ENCODE measurements at places on chromosomes 5 and 9.

DNA sequence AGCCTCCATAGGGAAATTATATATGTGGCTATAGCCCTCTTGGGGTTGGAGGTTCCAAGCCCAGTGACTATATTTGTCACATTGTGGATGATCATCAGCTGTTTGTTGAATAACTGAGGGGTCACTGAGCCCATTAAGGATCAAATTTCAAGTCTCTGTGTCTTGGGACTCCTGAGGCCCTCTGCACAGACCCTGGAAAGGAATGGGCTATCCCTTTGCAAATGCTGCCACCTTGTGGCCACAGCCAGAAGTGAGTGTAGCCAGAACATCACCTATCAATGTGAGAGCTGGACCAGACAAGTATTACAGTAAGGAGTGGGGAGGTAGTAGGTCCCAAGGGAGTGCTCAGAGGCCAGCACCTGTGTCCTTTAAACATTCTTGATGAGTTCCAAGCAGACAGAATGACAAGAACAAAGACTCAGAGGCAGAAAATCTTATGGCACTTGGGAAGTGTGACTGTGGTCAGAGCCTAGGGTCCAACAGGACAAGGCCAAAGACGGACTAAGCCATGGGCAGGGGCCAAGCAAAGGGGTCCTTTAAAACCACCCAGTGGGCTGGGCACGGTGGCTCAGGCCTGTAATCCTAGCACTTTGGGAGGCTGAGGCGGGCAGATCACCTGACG lies 8.2 kb downstream of the RPP25L start:
- DNase-seq = peak; percentile 71

- DNase-seq = no peak
Measured at GRCh38 chr9:78592811-78593210, 295.9 kb downstream of the PSAT1 start.

DNA sequence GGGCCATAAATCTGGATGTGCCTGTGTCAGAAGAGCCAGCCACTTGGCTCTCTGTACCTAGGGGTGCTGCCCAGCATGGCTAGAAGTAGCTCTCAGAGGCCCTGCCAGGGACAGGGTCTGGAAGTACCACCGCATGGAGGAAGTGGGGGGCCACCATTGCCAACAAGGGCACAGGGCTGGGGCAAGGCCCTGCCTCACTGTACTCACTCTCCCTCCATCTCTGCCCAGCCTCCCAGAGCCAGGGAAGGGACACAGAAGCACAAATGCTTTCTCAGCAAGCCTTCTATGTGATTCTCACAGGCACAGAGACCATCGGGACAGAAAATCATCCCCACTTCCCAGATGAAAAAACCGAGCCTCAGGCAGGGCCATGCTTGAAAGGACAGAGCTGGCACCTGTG lies 138.1 kb downstream of the C5orf15 start:
- no peak for DNase-seq

DNA sequence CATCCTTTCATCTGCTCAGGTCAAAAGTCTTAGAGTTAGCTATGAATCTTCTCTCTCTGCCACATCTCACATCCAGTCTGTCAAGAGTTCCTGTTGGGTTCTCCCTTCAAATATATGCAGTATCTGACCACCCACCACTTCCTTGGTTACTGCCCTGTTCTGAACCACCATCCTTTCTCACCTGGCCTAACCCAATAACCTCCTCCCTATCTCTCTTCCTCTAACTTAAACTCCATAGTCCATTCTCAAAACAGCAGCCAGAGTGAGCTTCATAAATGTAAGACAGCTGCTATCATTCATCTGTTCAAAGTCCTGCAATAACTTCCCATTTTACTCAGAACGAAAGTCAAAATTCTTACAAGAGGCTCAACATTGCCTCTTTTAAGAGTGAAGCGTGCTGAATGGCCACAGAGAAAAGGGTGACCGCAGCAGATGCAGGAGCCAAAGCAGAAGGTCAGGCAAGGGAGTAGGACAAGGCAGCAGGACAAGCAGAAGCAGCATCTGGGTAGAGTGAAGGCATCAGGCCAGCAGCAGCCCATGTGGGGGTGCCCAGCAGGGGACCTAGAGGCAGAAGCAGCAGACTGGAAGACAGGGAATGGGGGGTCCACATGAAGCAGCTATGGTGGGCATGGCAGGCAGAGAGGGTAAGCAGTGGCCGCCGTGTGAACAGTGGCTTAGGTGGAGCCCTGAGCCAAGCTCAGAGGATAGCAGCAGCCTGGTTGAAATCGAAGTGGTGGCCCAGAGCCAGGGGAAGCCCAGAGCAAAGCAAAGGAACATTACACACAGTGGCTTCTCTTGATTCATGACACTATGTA lies 39.3 kb upstream of the CDC42SE2 start:
- no peak for DNase-seq

GRCh38 chr5:111559680-111560079 lies 47.3 kb upstream of the STARD4 start:
- no peak for DNase-seq

DNA sequence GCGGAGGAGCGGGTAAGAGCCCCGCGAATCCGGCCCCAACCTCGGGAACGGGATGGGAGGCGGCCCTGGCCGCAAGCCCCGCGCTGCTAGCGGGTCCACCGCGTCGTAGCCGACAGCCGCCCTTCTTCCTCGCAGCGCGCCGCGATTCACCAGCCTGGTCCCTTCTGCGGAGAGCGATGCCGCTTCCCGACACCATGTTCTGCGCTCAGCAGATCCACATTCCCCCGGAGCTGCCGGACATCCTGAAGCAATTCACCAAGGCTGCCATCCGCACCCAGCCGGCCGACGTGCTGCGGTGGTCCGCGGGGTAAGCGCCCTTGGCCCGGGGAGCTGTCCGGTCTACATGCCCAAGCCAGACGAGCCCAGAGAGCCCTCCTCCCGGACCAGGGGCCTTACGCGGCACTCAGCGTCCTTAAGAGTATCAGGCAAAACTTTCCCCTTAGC lies 335 bp downstream of the ROPN1L start:
- no peak for DNase-seq

GRCh38 chr9:133114886-133115603 lies 6.0 kb downstream of the RALGDS start:
- DNase-seq = no peak

DNA sequence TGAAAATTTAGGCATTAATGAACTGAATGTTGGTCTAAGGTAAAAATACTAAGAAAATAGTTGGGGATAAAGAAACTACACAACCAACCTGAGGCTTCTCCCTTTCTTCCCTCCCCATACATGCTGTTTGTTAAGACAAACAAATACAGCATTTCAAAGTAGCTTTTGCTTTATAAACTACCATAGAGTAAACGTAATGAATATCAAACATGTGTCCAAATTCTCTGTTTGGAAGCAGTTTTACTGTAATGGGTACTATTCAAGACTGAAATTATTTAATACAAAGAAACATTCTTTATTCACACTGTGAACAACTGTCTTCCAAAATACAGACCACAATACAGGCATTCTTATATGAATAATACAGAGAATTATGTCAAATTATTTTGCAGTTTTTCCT lies 52.0 kb downstream of the SLC44A1 start:
- no peak for DNase-seq

GRCh38 chr5:74328221-74328630 lies 312.3 kb downstream of the ENC1 start:
- DNase-seq = no peak

GRCh38 chr9:135281791-135282737 lies 194.6 kb downstream of the OLFM1 start:
- DNase-seq = peak; percentile 41

GRCh38 chr9:130407916-130408663 lies 36.7 kb upstream of the ASS1 start:
- DNase-seq = no peak

DNA sequence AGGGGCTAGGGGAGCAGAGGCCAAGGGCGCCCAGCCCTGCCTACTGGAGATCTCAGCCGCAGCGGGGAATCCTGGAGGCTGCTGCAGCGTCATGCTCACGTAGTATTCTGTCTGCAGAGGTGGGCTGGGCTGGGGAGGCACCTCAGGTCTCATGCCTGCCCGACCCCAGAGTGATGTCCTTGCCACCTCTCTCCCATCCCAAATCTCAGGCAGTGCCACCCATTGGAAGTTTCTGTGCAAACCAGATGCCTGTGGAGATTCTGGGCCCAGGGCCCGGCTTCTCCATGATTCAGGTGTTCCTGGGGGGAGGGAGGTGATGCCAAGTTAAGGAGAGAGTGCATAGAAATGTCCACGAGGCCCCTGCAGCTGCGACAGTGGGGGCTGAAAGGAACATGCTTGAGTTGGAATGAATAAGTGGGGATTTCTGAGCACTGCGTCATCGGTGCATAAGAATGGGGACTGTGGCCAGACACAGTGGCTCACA lies 72.0 kb downstream of the ANKRD33B start:
- DNase-seq = no peak

- DNase-seq = no peak
Measured at GRCh38 chr5:378301-378891, 56.9 kb downstream of the AHRR start.

GRCh38 chr5:82221020-82221419 lies 57.1 kb downstream of the RPS23 start:
- no peak for DNase-seq

- DNase-seq = no peak
Measured at GRCh38 chr9:118829334-118829733, 539.9 kb downstream of the BRINP1 start.

GRCh38 chr9:110021891-110022290 lies 186.1 kb downstream of the C9orf152 start:
- DNase-seq = no peak

DNA sequence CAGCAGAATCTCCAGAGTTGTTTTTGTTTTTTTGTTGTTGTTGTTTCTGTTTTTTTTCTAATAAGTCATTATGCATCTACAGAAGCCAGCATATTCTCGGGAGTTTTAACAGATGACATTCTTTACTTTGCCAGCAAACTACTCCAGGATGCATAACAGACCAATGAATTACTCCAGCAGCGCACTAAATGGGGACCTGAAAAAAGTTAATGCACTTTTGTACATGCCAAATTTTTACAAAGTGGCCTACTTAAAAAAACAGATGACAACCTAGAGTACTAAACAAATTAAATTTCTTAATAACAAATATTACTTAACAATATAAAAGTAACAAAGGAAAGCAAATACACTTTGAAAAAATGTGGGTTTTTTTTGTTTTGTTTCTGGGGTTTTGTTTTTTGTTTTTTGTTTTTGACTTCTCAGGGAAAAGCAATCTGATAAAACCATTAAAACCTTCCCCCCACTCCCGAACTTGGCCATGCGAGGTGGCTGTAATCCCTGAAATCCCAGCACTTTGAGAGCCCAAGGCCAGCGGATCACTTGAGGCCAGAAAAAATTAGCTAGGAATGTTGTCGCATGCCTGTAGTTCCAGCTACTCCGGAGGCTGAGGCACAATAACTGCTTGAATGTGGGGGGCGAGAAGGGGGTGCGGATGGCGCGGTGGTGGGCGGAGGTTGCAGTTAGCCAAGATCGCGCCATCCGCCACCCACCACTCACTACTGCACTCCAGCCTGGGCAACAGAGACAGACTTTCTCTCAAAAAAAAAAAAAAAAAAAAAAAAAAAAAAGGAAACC lies 352.4 kb downstream of the CETN3 start:
- no peak for DNase-seq

- no peak for DNase-seq
Measured at GRCh38 chr9:68551191-68551590, 10.5 kb upstream of the TMEM252 start.

DNA sequence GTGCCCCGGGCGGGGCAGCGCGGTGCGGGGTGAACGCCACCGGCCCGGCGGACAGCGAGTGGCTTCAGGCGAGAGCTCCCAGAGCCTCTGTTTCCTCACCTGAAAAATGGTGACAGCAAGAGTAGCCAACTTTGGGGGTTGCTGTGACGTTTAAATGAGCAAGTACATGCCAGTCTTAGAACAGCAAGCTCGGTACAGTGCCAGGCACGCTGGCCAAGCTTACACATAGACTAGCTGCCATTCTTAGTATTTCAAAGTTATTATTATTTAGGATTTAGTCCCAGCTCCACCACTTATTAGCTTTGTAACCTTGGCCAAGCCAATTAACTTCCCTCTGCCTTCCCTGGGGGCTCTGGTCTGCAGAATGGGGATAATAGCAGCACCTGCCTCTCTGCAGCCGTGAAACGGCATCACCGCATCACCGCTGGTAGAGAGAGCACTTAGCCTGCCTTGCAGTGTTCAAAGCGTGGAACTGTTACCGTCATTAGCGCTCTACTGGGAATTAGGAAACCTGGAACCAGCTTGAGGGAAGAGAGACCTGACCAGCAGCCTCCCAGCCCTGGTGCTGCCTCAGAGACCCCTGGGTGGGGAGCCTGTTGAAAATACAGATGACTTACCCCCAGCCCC lies at the start of gene C9orf50:
Gene C9orf50, minus strand, starts transcription at position 433 of the 627 bp plus-strand sequence. CDS start 527 bp downstream, outside the sequence.
- no peak for DNase-seq

- peak; percentile 62 for DNase-seq
Measured at GRCh38 chr5:168890816-168891812, 311.9 kb upstream of the PANK3 start.

GRCh38 chr9:20771729-20772128 lies 87.7 kb downstream of the FOCAD start:
- no peak for DNase-seq

DNA sequence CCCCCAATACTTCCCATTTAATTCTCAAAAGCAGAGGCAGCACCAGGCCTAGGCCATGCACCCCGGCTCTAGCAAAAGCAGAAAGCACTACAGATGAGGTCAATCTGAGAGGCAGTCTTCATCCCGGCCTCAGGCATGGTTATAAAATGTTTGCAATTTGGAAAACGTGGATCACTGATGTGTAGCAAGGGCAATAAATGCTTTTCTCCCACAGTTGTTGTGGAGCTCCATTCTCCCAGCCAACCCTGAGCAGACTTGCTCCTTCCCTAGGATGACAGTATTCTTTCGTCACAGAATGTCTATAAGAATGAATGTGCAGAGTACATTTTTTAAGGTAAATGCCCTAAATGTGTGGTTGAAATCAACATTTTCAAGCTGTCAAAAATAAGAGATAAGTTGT lies 157.3 kb upstream of the DAPK1 start:
- DNase-seq = no peak

DNA sequence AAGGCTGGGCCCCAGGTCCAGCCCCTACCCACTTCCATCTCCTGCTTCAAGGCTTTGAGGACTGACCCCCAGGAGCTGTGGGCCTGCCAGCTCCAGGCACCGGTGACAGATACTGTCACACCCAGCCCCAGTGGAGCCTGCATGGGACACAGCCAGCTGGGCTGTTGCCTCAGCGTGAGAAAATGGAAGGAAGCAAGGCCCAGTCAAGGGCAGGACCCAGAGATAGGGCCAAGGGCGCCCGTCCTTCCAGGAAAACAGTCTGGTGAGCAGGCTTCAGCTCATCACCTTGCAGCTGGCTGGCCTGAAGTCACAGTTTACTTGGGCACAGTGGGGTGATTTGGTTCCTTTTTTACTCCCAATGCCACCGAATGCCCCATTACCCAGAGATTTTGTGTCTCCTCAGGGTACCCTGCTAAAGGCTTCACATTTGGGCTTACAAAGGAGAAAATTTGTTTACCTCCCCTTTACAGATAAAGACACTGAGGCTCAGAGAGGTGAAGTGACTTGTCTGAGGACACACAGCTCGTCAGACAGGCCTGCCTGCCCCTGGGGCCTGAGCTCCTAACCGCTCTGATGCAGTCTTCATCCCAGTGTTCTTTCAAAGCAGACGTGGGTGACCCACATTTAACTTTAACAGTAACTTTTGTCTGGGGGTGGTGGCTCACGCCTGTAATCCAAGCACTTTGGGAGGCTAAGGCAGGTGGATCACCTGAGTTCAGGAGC lies 21.5 kb upstream of the WDR38 start:
- no peak for DNase-seq

- no peak for DNase-seq
Measured at GRCh38 chr9:84917366-84918070, 248.0 kb downstream of the NTRK2 start.

- no peak for DNase-seq
Measured at GRCh38 chr9:138068601-138069035, 191.0 kb downstream of the CACNA1B start.
